NCI-H524 treated with DMSO at 0.1 percent for 48 hours (cell line): ENCODE measurements at places on chromosomes 4 and X.

DNA sequence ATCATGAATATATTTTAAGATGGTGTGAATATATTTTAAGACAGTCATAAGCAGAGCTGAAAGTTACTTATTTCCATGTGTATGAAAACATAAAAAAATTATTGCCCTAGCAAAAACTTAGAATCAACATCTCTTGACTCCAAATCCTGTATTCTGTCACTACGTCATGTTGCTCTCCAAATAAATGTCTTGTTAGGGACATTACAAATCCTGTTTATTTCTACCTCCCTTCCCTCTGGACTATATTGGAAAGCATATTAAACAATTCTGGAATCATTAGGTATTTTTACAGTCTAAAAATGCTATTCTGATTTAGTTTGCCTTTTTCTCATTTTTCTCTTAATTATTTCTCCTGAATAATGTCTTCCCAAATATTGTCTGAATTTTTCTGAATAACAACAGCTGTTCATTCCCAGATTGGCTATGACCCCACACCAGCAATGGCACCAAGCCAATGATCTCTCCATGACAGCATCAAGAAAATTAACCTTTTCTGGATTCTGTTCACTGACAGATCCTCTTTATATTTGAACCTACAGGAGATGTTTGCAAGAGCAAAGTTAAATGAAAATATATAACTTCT is 523.1 kb downstream of the IQCM start:
- no peak for DNase-seq

- DNase-seq, result no peak
These were observed at the start of gene UGT2B7 for GRCh38 chr4:69096111-69096656. Gene UGT2B7, plus strand, starts transcription at chr4:69096474. Its CDS starts 47 bp downstream, at chr4:69096521.

- no peak for DNase-seq
These were observed 160.5 kb upstream of the TAPT1 start for GRCh38 chr4:16386711-16387320.

GRCh38 chrX:150773117-150773516 is 79.9 kb downstream of the MTMR1 start:
- no peak for DNase-seq

DNA sequence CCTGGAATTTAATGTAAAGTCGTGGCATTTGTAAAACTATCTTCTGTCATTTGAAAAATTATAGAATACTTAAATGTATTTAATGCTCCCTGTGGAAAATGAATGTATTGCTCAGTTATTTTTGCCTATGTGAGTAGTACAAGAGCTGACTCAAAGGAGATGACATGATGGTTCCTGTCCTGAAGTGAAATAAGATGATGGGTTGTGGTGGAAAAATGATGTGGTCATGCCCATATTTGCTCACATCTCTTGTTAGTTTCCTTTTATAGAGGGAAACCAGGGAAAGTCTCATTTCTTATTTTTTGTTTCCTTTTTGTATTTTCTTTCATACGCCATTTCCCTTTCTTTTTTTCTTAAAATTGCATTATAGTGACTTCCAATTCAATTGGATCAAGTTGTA is 23.7 kb downstream of the PLS3 start:
- DNase-seq, result no peak

DNA sequence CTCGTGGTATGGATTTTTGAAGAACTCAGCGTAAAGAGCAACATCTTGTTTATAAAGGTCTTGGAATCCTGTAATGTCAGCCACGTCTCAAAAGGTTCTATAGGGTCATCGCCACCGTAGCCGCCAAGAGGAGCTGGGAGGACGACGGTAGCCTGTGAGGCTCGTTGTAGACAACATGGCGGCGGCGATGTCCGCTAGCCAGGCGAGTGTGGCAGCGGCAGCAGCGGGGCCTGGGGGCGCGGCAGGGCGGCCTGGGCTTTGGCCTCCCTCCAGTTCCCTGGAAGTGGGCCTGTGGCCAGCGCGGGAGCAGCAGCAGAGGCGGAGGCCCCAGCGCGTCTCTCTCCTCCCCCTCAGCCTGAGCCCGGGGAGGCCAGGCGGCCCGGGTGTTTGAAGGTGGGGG is 143.5 kb upstream of the PBDC1 start:
- no peak for DNase-seq

GRCh38 chr4:61318431-61318830 is 118.3 kb downstream of the ADGRL3 start:
- DNase-seq, result no peak

DNA sequence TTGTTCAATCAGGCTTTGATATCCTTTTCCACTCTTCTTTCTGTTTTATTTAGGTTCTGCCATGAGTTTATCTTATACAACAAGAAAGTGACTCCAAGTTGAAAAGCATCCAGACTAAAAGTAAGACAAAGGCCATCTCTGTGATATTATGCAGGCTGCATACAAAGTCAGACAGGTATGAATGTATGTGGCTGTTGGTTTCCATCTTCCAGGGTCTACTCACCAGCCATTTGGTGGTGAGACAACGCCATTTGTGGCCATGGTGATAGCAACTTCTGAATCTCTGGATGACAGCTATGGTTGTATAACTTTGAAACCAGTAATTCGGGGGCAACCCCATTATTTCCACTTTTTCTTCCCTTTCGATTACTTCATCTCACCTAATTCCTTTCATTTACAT is 17.2 kb upstream of the MSL3 start:
- DNase-seq, result no peak

DNA sequence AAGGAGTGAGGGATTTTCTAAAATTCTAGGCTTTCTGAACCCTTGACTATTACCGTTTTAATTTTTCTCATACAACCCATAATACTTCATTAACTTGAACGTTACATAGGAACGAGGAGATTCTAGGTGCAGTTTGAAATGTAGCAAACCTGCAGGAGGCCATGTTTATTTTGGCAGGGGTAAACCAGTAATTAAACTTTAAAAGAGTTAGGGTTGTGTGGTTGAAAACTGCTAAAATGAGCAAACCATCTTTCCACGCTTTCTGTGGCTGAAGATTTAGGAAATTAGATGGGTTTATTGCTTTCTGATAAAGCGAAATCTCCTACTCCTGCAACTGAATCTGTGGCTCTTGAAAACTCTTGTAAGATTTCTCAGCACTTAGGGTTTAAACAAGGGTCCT is 1.7 kb downstream of the PHEX start:
- no peak for DNase-seq

DNA sequence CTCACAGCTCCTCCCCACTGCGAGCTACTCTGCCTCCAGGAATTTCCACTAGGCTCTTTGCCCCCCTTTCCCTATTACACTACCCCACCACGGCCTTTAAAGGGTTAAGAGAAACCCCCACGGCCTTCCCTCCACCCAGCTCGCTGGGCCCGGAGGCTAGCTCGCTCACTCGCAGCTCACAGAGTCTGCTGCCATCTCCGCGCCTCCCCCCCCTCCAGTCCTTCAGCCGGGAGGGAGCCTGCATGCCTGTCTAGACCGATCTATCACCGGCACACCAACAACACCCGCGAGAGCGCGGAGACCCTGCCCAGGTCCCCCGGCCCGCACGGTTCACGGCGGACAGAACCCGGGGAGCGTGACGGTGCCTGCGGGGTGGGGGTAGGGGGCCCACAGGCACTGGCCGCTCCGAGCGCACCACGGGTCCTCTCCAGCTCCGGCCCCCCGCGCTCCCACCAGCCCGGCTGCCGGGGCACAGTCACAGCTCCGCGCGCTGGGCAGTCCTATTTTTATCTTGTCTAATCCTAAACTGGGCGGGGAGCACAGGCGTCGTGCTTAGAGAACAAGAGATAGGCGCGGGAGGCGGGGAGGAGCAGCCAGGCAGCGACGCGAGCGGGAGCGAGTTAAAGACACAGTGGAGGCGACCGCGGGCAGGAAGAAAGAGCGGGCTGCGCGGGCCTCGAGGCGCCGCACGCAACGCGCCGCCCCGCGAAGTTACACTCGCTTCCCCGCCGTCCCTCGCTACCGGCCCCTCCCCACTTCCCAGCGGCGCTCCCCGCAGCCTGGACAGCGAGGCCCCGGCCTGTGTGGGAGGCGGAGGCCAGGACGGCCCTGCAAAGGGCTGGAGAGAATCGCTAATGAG is 3.5 kb downstream of the BCOR start:
- DNase-seq, result no peak

DNA sequence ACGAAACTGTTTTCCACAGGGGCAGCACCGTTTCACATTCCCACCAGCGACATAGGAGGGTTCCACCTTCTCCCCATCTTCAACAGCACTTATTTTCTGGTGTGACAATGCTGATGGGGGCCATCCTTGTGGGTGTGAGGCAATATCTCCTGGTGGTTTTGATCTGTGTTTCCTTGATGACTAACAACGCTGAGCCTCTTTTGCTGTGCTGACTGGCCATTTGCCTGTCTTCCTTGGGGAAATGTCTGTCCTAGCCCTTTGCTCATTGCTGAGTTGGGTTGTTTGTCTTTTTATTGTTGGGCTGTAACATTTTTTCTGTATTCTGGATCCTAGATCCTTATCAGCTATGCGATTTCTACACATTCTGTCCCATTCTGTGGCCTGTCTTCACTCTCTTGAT is 33.7 kb downstream of the ATP2B3 start:
- DNase-seq, result no peak

- DNase-seq, result no peak
These were observed 69.7 kb downstream of the SRPX start for GRCh38 chrX:38150993-38151392.

- no peak for DNase-seq
These were observed 5.1 kb upstream of the RBM41 start for GRCh38 chrX:107123750-107124149.

- no peak for DNase-seq
These were observed 2047.9 kb downstream of the ARAP2 start for GRCh38 chr4:34196375-34196774.

DNA sequence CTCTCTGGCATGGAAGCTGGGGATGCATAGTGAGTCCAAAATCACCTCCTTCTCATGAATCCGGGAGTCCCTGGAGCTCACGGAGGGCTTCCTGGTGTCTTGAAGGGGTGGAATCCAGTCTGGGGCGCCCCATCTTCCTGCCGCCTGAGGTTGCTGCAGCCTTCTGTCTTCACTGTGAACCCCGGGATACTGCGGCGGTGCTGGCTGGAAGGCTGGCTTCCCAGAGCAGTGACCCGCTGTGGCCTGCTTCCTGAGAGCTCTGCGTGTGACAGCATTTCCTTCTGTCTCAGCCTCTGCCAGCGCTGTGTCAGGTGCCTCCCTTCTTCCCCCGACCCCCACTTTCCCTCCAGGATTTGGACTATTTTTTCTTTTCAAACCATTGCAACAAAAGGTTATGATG is 98.8 kb upstream of the STOX2 start:
- DNase-seq, result no peak

GRCh38 chr4:21507439-21507838 is 441.1 kb downstream of the KCNIP4 start:
- peak; percentile 3 for DNase-seq

GRCh38 chrX:40434947-40435346 is 145.8 kb upstream of the ATP6AP2 start:
- no peak for DNase-seq

GRCh38 chrX:72652082-72652481 is 62.0 kb downstream of the PHKA1 start:
- no peak for DNase-seq

- DNase-seq, result no peak
These were observed 468.6 kb downstream of the INPP4B start for GRCh38 chr4:142377342-142378091.

DNA sequence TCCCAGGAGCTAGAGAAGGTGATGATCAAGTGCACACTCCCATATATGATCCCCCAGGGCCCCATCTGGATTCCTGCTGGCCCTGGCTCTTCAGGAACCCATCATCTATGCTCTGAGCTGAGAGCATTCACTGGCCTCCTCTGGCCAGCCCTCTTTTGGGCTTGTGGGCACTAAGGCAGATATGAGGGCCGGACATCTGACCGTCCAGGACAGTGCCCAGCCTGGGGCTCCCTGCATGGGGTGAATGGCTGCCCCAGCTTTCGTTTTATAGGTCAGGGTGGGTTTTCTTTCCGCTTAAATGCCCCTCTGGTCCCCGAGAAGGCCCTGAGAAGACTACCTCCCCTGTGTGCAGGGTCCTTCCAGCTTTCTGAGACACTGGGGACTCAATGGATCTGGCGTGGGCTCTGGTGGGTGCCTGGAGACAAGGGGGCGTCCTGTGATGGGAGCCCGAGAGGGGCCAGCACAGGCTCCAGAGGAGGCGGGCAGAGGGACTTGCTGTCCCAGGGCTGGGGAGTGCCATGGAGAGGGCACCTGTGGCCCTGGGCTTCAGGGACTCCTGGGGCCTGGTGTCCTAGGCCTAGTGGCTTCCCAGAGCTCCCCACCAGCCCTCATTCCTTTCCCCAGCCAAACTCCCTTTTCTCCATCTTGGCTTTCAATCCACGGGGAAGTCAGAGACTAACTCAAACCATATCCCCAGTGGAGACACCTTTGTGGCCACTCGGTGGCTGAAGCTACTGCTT is 39.5 kb upstream of the GRPEL1 start:
- DNase-seq, result no peak

- DNase-seq, result no peak
These were observed 226.6 kb downstream of the KDR start for GRCh38 chr4:54898656-54899340.

DNA sequence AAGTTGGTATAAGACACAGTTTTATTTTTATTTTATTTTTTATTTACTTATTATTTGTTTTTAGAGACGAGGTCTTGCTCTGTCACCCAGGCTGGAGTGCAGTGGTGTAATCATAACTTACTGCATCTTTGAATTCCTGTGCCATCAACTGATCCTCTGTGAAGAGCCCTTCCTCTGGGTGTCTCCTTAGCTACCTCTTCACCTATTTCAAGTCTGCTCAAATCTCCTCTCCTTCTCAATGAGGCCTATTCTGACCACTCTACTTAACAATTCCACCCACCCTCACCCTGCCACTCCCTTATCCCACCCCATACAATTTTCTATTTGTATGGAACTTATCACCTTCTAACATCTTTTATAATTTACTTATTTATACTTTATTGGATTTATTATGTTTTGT is 183.4 kb downstream of the PPP3CA start:
- DNase-seq, result no peak

GRCh38 chrX:115912372-115912897 is 258.1 kb upstream of the AGTR2 start:
- no peak for DNase-seq
